Stimulated activated memory B cell treated with anti-CD40 and anti-IgM and Interleukin-4, amounts not matched to agents 10 μg/mL and 1 μg/mL and 100 μg/mL, for 72 hours (primary cell): ENCODE measurements at places on chromosomes 1 and 21.
A peak's percentile ranks its signal among the peaks of the same experiment; 100 is the strongest.

GRCh38 chr1:156691191-156691590 is 14.0 kb upstream of the NES start:
- no peak for ATAC-seq

DNA sequence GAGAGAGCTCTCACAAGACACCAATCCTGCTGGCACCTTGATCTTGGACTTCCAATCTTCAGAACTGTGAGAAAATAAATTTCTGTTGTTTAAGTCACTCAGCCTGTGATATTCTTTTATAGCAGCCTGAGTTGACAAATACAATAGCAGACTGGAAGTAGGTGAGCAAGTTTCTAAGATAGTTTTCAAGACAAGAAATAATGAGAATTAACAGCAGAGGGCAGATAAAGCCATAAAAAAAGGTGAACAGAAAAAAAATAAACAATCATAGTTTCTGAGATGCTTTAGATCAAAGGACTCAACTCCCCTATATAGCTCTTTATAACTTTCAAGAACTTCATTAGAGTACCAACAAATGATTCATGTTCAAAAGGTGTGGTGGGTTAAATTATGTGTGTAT is 119.8 kb downstream of the PLPPR5 start:
- ATAC-seq, result no peak

GRCh38 chr1:209207701-209208286 is 375.7 kb upstream of the CAMK1G start:
- ATAC-seq, result no peak

DNA sequence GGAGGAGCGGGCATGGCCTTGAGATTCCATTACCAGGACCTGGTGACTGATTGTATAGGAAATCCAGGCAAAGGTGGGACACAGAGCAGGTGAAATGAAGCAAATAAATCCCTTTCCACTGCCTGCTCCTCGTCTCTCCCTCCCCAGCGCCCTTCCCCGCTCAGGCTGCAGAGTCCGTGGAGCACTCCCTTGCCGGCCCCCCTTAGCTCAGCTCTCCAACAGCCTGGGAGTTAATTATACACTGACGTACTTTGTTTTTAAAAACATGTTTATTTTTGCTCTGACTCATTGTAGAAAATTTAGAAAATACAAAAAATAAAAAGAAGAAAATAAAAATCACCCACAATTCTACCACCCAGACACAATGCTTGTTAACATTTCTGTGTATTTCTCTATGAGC is 61.7 kb downstream of the LGR6 start:
- no peak for ATAC-seq

- ATAC-seq, result no peak
These were observed 810.2 kb upstream of the ADAMTS5 start for GRCh38 chr21:27776925-27777553.

DNA sequence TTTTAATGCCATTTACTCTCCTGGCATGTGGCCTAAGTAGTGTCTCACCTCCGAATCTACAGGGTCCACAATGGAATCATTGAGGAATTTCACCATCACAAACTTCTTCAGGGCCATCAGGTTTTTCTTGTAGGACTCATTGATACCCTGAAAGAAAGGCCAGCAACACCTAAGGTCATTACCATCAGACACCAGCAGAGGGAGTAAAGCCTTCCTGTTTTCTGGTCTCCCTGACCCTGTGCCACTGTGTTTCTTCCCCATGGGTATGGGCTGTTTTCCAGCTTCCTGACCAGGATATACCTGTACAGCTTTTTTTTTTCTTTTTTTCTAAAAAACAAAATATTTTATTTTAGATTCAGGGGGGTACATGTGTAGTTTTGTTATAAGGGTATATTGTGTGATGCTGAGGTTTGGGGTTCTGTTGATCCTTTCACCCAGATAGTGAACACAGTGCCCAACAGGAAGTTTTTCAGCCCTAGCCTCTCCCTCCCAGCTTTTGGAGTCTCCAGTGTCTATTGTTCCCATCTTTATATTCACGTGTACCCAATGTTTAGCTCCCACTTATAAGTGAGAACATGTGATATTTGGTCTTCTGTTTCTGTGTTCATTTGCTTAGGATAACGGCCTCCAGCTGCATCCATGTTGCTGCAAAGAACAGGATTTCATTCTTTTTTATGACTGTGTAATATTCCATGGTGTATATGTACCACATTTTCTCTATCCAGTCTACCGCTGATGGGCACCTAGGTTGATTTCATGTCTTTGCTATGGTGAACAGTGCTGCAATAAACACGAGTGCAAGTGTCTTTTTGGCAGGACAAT is 18.3 kb downstream of the PPT1 start:
- ATAC-seq, result peak; percentile 76

DNA sequence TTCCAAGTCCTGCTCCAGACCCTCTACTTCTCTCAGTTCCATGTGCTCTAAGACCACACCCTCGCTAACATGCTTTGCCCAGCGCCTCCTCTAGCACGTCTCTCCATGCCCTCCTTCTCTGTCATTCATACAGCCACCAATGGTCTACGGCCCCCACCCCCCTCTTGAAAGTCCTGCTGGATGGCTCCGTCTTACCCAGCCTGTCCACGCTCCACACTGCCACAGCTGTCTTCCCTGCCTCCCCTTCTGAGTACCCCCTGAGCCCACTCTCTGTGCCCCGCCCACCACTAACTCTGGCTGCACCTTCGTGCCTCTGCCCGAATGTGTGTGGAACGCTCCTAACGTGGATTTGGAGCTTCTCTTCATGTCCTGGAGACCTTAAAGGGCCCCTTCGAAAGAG is 244.6 kb downstream of the TRABD2B start:
- no peak for ATAC-seq

- ATAC-seq, result no peak
These were observed 2.2 kb upstream of the FBLIM1 start for GRCh38 chr1:15756143-15757015.

DNA sequence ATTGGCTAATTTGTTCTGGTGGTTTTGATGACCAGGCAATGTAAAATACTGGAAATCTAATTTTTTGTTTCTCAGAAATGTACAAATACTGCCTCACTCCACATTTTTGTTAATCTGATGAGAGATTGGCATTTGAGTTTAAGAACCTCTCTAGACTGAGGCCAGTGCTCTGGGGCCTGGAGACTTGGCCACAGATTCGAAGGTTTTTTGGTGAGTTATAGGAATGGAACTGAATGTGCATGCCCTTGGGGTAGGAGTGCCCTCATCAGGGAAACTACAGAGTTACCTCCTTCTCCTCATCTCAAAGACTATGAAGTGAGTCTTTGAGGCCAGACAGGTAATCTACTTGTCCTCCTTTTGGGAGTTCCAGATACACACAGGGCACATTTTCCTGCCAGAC is 347.9 kb downstream of the LTN1 start:
- no peak for ATAC-seq

GRCh38 chr1:238677567-238677966 is 708.8 kb upstream of the CHRM3 start:
- no peak for ATAC-seq

DNA sequence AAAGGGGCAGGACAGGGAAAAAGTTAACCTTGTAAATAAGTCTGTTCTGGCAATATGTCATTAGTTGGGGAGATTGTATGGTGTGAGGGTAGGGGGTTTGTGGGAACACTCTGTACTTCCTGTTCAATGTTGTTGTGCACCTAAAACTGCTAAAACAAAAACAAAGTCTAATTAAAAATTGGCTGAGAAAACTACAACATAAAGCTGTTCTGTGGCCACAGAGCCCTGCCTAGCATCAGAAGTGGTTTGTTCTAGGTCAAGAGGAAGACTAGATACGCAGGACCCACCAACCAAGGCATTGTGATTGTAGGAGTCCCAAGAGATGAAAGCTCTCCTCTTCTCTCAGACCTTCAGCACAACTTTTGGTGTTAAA is 81.0 kb upstream of the LRRC8D start:
- ATAC-seq, result no peak

GRCh38 chr1:44557778-44558177 is 116.5 kb downstream of the TMEM53 start:
- ATAC-seq, result no peak

DNA sequence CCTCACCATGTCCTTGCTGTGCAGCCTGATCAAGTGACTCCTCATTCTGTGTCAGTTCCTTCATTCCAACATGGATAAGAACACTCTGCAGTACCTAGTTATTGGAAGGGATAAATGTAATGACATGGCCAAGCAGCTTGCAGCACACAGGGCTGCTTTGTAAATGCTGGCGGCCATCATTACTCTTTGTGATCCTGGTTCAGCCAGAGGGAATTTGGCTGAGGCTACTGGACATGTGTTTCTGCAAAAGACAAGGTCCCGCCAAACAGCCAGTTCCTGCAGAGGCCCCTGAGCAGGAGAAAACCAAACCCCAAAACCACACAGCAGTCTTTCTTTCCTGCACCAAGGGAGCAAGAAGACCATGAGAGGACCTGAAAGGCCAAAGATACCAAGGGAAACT is 495.8 kb downstream of the AJAP1 start:
- ATAC-seq, result no peak

- no peak for ATAC-seq
These were observed 127.6 kb downstream of the ZP4 start for GRCh38 chr1:237763137-237763536.

- no peak for ATAC-seq
These were observed 164.5 kb upstream of the LHX8 start for GRCh38 chr1:74969566-74970135.

GRCh38 chr1:5954964-5955363 is 37.3 kb downstream of the NPHP4 start:
- ATAC-seq, result peak; percentile 69

- ATAC-seq, result no peak
These were observed 139.2 kb upstream of the KLHDC7A start for GRCh38 chr1:18341291-18342069.

DNA sequence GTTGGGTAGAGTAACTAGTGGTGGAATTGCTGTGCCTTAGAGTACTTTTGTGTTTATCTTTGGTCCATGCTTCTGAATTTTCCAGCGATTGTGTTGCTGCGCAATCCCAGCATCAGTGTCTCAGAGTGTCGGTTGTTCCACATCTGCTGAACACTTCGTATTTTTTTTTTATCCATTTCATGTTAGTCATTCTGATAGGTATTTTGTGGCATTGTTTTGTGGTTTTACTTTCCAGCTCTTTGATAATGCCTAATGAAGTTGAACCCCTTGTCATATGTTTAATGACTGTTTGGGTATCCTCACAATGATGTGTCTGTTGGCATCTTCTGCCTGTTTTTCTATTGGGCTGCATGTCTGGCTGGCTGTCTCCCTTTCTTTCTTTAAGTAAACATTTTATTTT is 13.6 kb downstream of the TUFT1 start:
- ATAC-seq, result no peak

DNA sequence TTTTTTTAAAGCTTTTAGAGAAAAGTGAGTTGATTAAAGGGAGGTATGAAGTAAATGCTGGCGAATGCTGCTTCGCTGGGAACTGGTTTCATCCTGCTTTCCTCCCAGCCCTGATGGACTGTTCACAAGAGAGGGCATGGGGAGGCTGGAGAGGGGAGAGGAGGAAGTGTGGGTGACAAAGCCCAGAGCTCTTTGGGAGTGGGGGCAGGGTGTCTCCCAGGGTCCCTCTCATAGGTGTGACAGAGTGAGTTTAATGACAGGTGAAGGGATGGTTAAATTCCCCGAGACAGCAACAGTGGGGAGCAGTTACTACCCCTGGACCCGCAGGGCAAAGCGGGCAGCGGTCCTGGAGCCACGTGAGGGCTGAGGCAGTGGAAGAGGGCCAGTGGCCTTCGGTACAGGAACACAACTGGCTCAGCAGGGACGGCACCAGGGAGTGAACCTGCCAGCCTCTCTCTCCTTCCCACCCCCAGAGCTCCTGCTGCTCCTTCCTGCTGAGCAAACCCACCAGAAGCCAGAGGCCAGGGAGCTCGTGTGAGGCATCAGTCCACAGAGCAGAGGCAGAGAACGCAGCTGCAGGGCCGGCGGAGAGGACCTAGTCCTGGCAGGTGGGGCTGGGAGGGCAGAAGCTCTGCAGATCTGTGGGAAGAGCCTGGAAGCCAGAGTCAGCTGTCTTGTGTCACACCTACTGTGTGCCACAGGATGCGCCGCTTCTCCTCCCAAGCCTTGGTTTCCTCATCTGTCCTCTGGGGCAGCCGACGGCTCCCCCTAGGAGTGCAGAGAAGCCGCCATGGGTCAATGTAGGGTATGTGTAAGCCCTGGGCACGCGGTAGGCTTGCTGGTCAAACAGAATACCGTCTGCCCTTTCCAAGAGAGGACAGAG is 20.9 kb upstream of the LRP8 start:
- ATAC-seq, result no peak

GRCh38 chr1:168709405-168710363 is 19.3 kb downstream of the DPT start:
- ATAC-seq, result no peak

DNA sequence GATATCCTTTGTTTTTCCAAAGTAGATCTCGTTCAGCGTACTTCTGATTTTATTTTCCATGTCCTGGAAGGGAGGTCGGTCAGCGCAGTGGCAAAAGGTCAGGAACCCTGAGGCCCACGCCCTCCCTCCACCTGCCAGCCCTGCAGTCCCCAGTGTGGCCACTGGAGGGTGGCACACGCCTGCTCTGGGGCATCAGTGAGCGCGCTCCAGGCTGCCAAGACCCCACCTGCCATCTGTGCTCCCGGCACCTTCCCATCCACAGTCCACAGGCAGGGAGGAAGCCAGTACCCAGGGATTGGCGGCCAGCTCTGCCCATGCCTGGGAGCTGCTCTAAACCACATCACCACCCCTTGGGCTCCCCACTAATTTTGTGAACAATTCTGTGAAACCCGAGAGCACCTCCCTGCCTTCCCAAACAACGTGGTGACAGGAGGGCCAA is 32.3 kb downstream of the SLC66A1 start:
- ATAC-seq, result peak; percentile 62

GRCh38 chr1:151060657-151061421 is 642 bp downstream of the MLLT11 start:
- ATAC-seq, result no peak

- ATAC-seq, result no peak
These were observed 21.2 kb downstream of the ATF6 start for GRCh38 chr1:161787355-161787754.

DNA sequence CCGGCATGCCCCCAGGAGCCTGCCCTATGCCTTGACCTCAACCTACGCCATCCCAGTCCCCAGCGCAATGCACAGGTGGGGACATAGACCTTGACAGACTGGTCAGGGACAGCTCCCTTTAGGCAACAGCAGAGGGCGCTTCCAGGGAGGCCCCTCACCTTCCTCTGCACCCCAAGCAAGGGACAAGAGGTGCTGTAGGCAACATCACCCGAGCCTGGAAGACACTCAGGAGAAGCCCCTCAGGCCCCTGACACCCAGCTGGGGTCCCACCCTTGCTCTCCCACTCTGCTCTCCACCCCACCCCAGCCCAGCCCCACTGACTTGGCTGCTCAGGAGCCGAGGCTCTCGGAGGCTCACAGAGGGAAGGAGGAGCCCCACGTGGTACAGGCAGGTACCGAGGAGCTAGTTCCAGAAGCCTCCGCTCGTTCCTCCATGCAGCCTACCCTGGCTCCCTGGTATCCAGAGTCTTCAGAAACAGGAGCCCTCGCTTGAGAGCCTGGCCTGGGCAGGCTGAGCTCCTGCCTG is 2.4 kb upstream of the WNT3A start:
- ATAC-seq, result no peak
